GM18507 (cell line): ENCODE measurements at places on chromosomes 3 and 15.

DNA sequence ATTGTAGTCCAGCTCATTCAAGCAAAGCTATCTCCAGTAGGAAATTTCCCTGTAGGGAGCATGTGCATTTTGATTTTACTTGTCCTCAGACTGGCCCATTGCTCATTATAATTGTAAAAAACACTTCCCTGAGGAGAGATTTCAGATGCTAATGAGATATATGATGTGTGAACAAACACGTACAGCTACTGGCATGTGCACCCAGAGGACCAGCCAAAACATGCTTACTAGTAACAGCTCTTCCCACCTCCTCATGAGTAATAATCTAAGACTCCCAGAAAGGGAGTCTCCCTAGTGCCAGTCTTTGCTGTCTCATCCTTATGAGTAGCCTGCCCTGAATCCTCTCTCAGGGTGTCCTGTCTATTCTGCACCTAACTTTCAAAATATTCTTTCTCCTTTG lies 43.4 kb downstream of the FBXO22 start:
- no peak for DNase-seq

DNA sequence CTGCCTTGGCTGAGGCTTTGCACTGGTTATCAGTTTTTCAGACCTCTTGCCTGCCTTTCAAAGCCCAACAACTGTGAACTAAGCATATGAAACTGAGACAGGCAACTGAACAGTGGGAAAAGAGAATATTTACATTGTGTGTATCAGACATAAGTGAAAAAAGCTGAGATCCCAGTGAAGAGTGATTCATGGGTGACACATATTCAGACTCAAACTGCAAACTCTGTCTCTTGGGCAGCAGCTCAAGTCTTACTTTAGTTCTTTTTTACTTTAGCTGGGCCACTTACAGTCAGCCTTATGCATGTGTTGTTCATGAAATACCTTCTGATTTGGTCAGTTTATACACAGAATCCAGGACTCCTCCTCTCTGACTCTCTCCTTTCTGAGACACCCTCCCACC lies 19.2 kb downstream of the SUCLG2 start:
- no peak for DNase-seq

GRCh38 chr3:52451237-52452083 lies 2.4 kb downstream of the TNNC1 start:
- DNase-seq, result no peak

- no peak for DNase-seq
These were observed 22.4 kb downstream of the PPM1L start for GRCh38 chr3:160778480-160778879.

- no peak for DNase-seq
These were observed 3.0 kb downstream of the ITIH4 start for GRCh38 chr3:52827441-52827840.

DNA sequence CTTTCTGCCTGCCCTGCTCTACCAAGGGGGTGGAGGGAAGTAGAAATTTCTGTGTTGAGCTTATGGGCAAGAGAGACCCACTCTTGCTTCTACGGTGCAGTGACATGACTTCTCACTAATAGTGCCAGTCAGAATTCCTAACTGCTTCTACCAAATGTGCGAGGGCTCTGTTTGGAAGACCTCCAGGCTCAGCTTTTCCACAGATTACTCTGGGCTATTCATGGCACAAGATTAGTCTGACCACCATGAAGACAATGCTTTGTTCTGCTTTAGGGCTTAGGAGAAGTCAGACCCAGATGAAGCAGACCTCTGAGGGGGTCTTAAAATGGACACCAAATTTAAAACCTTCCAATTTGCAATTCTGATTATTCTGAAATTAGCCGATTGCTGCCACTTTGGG lies 195.9 kb upstream of the TBC1D5 start:
- DNase-seq, result no peak

DNA sequence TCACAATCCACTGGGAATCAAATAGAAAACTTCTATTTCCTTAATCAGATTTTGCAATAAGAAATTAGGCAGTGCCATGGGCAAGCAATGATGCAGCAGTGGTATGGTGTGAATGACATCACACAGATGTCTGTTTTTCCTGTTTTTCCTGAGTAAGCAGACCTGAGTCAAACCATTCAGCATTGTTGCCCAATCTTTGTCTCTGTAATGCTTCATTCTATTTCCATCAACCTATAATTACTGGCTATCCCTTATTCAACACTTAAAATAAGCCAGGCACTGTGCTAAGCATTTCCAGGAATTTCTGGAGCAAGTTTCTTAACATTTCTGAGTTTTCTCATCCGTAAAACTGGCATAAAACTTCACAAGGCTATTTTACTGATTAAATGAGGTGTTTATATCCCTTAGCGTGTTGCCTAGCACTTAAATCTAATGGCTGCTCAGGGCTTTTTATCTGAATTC lies 11.3 kb upstream of the OXSR1 start:
- DNase-seq, result no peak

GRCh38 chr3:25469558-25469957 lies 41.5 kb downstream of the RARB start:
- DNase-seq, result no peak

GRCh38 chr3:42591811-42592210 lies 1.2 kb downstream of the SS18L2 start:
- DNase-seq, result no peak

GRCh38 chr3:30646181-30646876 lies 39.9 kb downstream of the TGFBR2 start:
- no peak for DNase-seq

GRCh38 chr3:129038121-129038855 lies 22.3 kb upstream of the GP9 start:
- DNase-seq, result no peak

DNA sequence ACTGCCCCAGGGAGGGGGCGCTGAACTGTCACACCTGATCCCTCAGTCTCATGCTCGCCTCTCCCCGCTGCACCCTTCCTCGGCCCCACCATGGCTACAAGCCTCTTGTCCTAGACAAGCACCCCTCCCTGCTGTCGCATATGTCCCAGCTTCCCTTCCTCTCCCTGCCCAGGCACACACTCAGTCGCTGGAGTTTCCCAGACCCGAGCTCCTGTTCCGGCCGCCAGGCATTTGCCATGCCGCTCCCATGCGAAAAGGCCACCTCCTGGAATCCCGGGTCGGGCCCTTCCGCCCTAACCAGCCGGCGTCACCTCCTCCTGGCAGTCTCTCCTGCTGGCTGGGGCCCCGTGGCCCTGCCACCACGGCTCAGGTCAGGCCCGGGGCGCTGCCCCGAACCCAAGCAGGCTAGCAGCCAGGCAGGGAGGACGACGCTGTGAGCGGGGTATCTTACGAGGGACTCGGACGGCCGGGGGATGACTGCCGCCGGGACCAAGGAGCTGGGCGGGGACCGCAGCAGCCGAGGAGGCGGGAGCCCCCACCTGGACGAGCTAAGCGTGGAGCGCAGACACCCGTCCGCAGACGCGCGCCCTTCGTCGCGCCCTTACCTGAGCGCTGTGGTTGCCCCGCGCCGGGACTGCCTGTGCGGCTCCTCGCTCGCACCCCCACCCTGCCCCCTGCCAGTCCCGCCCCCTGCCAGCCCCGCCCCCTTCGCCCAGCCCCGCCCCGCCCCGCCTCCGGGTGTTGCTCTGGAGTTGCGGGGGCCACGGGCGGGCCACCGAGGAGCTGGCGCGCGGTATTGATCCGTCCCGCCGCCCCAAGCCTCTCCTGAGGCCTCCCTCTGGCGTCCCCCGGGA lies at the start of gene ALS2CL:
TSS of gene ALS2CL (minus strand) at position 642 of the 854 bp plus-strand sequence. CDS start 4,239 bp downstream, outside the sequence.
- DNase-seq, result peak; percentile 51

DNA sequence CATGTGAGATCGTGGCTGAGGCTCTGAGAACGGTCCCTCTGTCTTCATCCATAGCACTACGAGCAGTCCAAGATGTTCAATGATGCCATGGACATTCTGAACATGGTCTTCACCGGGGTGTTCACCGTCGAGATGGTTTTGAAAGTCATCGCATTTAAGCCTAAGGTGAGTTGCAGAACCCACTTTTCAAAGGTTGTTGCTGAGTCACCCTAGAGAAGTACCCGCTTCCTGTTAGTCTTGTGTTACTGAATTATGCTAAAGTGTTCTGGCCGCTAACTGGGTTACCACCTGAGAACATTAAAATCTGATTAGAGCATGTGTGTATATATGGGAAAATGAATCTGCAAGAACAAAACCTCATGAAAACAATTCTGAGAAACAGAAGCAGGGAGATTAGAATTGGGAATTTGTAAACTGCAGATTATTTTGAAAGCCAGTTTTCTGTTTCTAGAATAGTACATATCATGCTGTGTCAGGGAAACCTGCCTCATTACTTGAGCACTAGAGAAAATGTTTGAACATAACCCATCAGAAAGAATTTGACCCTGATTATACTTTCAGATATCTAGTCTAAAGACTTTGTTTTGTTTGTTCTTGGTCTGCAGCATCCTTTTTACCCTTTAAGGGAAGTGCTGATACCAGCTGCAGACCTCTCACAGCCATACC lies 92.6 kb downstream of the CHDH start:
- DNase-seq, result no peak

DNA sequence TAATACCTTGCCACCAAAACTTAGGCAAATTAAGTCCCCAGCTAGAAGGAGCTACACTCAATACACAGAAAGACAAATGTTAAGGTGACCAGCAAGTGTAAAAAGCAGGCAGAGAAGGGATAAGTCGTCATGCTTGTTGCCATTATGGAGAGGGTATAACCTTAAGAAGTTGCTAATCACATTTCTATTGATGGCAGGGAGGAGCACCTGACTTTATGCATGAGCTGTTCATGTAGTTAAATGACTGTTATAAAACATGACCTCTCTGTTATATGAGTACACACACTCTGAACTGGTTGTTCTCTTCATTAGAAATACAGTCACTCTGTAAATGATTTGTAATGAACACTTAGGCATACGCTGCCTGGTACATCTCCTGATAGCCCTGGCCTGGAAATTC lies 6.6 kb upstream of the CCNL1 start:
- no peak for DNase-seq

GRCh38 chr15:95929232-95929846 lies 401.2 kb upstream of the NR2F2 start:
- DNase-seq, result no peak

GRCh38 chr3:105933871-105934270 lies 65.1 kb upstream of the CBLB start:
- DNase-seq, result no peak

DNA sequence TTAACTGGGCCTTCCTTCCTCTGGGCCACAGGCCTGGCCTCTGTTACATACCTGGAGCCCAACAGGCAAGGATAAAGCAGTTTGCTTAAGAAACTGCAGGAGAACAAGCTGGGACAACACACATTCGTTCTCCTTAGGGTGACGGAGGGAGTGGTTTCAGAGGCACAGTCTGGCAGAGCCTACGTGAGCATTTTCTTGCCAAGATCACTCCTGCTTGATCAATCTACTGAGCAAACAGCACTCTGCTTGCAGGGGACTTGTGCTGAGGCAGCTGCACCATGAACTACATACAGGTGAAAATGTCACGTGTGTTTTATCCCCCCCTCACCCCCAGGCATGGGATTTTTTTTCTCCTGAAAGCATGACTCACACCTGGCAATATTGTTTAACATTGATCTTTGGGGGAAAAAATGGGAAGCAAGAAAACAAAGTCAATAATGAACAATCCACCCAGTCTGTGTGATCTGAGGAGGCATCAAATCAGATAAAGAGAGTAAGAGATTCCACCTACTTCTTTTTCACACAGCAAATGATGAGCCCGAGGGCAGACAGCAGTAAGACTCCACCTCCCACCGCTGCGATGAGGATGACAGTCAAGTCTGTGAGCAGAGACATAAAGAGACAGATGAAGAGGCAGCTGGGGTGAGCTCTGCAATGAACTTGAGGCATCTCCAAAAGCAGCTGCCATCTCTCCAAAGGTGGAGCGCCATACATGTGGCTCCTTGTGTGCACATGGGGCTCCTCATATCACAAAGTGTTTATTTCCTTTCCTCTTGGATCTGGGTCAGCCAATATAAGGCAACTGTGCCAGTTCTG lies 57.4 kb downstream of the CDCP1 start:
- no peak for DNase-seq

DNA sequence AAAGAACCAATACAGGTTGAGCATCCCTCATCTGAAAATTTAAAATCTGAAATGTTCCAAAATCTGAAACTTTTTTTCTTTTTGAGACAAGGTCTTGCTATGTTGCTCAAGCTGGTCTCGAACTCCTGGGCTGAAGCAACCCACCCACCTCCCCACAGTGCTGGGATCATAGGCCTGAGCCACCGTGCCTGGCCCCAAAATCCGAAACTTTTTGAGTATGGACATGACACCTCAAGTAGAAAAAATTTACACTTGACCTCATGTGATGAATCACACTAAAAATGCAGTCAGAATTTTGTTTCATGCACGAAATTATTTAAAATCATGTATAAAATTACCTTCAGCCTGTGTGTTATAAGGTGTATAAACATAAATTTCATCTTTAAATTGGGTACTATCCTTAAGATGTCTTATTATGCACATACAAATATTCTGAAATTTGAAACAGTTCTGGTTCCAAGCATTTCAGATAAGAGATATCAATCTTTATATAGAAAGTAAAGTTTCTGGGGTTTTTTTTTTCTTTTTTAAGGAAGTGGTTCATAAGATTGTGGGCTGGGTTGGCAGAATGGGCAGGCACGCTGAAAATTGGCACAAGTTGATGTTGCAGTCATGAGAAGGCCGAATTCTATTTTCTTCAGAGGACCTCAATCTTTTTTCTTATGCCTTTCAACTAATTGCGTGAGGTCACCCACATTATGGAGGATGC lies 72.5 kb downstream of the SPRED1 start:
- no peak for DNase-seq

GRCh38 chr15:74635228-74635627 lies 19.6 kb downstream of the CLK3 start:
- DNase-seq, result peak; percentile 58

- DNase-seq, result no peak
These were observed 4.2 kb upstream of the WNT5A start for GRCh38 chr3:55491296-55491816.
